Thoracic aorta (tissue), 2 donors: ENCODE measurements at places on chromosomes 5 and 9. TPM values are rescaled to one million over a fixed set of nuclear protein-coding genes. Genes with fewer than 3 reads are reported as not detected.

GRCh38 chr5:109693535-109694400 lies 4.0 kb downstream of the MAN2A1 start:
- H3K4me3 ChIP-seq = peak overlapping the region; percentile 96
- H3K4me1 ChIP-seq = peaks cover 40% of the 10 kb centered on the region
- DNase-seq = no peak
- H3K36me3 ChIP-seq = no peaks in the 10 kb centered on the region

- no peak overlapping the region for H3K27ac ChIP-seq
- H3K4me1 ChIP-seq = no peaks in the 10 kb centered on the region
- no peak for DNase-seq
- H3K27me3 ChIP-seq = no peaks in the 10 kb centered on the region
Observed at GRCh38 chr5:80712919-80713318, 58.1 kb upstream of the DHFR start.

The TOMM5 gene
- 48.3 TPM for total RNA-seq

DNA sequence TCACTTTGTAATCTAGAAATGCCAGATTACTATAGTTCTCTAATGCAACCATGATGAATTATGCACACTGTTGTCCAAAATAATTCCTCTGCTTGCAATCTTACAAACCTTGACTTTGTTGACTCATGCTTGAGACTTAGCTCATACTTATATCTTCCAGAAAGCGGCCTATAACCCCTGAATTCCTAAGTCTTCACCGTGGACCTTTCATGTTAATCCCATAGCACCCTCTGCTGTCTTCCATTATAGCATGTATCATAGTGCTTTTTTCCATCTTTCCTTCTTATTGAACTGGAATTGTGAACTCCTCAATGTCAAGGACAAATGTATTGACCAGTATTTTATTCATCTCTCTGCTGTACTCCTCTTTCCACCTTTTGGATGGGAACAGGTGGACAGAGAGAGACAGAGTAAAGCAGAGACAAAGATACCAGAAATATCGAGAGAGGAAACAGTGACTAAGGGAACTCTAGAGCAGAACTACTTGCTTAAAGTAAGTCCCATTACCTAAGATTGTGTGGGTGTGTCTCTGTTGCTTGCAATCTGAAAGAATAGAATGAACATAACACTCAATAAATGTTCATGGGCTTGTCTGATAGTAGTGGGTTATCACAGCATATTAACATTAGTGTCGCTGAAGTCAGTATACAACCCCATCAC lies 110.0 kb downstream of the LURAP1L start:
- H3K27ac ChIP-seq = no peak overlapping the region
- no peaks in the 10 kb centered on the region for H3K36me3 ChIP-seq
- H3K4me1 ChIP-seq = peaks cover 10% of the 10 kb centered on the region
- no peaks in the 10 kb centered on the region for H3K27me3 ChIP-seq
- no peak overlapping the region for H3K4me3 ChIP-seq
- no peak for DNase-seq

- no peaks in the 10 kb centered on the region for H3K27me3 ChIP-seq
- H3K36me3 ChIP-seq = no peaks in the 10 kb centered on the region
- no peaks in the 10 kb centered on the region for H3K4me1 ChIP-seq
- no peak for DNase-seq
Observed at GRCh38 chr9:116368680-116369079, 215.1 kb downstream of the PAPPA start.

DNA sequence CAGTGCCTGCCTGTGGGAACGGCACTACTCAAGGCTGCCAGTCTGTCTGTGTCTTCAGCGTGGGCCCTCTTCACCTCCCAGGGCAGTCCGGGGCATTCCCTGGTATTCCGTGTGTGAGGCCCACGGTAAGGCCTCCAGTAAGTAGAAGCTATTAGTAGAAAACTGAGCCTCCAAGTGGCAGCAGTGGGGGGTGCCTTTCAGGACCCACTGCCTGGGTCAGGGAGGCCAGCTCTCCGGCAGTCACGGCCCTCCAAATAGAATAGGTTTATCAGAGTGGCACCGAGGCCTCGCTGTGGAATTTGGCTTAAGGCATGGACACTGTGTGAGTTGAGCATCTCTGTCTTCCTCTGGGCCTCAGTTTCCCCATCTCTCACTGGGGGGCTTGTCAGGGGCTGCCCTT lies 23.1 kb downstream of the ADAMTSL2 start:
- no peaks in the 10 kb centered on the region for H3K36me3 ChIP-seq
- no peak for DNase-seq
- H3K4me1 ChIP-seq = peaks cover 10% of the 10 kb centered on the region
- no peak overlapping the region for H3K4me3 ChIP-seq

The MAT2B gene
- total RNA-seq = 51.6 TPM

- DNase-seq = no peak
- H3K4me1 ChIP-seq = peaks cover 5% of the 10 kb centered on the region
- H3K27me3 ChIP-seq = no peaks in the 10 kb centered on the region
- no peaks in the 10 kb centered on the region for H3K36me3 ChIP-seq
- H3K27ac ChIP-seq = no peak overlapping the region
Observed at GRCh38 chr9:75699017-75699416, 191.5 kb upstream of the PCSK5 start.

The MYOZ3 gene
- 2.8 TPM for total RNA-seq

The PCDHGA6 gene
- total RNA-seq = 12.0 TPM

DNA sequence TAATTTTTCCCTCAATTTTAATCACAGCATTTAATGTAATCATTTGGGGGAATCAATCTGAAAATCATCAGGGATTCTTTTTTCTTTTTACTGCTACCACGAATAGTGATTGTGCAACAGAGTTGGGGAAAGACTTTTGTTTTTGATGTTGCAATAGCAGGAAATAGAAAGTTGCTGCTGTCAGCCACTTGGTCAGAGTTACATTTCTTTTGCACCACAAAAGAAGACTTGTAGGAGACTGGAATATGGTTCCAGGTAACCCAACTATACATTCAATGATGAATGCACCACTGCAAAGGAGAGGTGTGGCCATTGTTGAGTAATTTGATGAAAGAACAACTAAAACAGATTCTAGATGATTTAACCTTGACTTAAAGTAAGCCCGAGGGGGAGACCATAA lies 46.3 kb upstream of the PALM2AKAP2 start:
- H3K4me3 ChIP-seq = no peak overlapping the region
- no peaks in the 10 kb centered on the region for H3K36me3 ChIP-seq
- H3K27ac ChIP-seq = no peak overlapping the region
- H3K4me1 ChIP-seq = peaks cover 34% of the 10 kb centered on the region
